ENCODE measurements at places on chromosomes 1 and 21.
A peak's percentile ranks its signal among the peaks of the same experiment; 100 is the strongest.

DNA sequence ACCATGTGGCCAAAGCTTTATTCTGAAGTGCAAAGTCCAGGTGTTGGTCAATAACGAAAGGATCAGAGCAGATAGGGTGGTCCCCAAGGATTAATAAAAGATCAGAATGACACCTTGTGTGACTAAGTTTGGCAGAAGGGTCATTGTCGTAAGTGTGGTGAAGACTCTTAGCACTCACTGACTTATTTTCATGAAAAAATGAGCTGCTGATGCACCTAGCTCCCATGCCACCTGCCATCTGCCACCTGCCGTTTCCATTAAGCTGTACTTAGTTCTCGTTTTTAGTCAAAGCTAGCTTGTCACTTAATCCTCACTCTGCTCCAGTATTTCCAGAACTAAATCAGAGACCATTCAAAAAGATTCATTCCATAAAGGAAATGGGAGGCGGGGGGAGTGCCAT lies 112.6 kb downstream of the SEC16B start:
- peak; percentile 84 for DNase-seq

DNA sequence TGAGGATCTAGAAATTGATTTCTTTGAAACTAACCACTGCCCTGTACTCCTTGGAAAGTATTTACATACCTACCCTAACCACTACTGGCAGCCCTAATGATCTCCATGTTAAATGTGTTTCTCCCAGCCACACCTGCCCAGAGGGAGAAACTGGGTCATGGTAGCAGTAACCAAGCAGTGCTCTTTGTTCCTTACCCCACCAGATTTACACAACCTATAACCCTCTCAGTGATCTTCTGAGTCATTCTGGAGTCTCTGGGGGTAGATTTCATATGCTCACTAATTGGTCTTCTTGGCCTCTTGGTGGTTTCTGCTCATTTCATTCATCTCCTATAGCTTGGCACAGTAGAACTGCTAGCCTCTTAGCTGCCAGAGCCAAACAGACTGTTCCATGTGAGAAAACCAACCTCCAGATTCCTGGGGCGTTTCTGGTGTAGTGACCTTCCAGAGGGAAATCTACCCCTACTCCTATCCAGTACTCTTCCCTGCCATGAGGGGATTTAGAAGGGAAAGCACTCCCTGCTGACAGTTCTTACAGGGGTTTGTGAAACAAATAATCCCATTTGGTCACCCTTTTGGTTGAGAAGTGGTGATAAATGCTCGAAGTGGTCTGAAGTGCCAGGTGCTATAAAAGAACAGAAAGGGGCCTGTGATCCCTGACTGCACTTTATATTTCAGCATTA lies 36.2 kb upstream of the LRIG2 start:
- no peak for DNase-seq

GRCh38 chr1:205001162-205001561 lies 41.9 kb upstream of the CNTN2 start:
- DNase-seq, result no peak

GRCh38 chr1:52629325-52629643 lies 3.7 kb upstream of the SHISAL2A start:
- DNase-seq, result no peak

- DNase-seq, result no peak
Measured at GRCh38 chr1:26370591-26371382, 1.8 kb downstream of the ZNF683 start.

DNA sequence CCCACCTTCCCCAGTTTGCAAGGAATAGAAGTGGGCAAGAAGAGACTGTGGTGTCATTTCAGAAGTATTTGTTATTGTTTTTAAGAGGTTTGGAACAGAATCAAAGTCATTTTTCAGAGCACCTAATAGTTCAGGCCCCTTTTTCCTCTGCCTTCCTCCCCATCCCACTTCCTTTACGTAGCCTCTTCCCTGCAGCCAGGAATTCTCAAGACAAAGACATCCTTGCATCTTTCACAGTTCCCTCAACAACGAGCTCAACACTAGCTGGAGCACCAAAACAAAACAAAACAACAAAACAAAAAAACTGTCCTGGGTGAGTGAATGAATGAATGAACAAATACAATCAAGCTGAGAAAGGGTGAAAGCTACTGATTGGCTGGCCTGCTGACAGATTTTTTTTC lies 7.0 kb downstream of the PALMD start:
- DNase-seq, result no peak

DNA sequence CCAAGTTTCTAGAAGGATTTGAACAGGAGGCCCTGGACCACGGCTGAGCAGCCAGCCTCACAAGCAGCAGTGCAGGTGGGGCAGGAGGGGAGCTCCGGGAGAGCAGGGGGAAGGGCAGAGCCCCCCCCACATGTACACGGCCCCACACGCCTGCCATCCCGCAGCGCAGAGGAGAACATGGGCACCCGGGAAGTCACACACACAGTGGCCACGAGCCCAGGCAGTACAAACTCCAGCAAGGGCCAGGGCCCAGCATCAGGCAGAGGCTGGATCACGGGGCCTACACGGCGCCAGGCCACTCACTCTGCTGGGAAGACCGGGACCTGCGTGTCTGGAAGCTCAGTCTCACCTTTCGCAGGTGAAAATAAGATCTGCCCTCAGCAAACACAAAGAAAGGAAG lies 5.2 kb downstream of the SUMO3 start:
- no peak for DNase-seq

DNA sequence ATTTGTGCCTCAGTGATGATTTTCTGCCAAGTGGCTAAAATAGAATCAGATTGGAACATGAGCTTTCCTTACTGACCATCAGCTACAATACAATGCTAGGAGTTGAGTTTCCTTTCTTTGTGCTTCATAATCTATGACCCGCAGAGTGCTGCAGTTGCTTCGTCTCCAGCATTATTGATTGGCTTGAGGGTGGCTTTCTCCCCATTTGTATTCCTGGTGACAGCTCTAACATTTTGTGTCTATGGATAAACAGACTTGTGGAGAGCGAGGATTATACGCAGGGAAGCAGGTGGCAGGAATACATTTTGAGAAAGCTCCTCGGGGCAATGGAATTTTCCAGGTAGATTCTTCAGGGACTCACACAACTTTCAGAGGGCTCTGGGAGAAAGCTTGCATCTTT lies 223.2 kb downstream of the HHAT start:
- DNase-seq, result no peak

GRCh38 chr1:93678946-93679480 lies 2.6 kb downstream of the BCAR3 start:
- DNase-seq, result no peak

- DNase-seq, result no peak
Measured at GRCh38 chr1:167369175-167369574, 148.5 kb downstream of the POU2F1 start.

GRCh38 chr1:24849672-24850295 lies 80.3 kb downstream of the RUNX3 start:
- no peak for DNase-seq

DNA sequence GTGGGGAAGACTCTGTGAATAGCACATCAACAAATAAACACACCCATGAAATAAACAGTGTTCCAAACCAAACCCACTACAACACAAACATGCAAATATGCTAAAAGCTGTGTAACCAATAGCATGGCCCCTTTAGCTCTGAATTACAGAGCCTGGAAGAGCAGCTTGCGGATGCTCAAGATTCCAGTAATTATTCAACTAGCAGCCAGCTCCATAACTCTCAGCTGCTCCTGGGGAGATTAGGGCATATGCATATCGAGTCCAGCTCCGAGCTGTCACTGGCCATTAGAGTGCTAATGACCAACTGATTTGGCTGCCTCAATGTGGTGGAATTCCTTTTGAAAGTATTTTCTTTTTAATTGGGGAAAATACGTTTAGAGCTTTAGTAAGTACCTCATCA lies 207.1 kb downstream of the HHAT start:
- DNase-seq, result no peak

- DNase-seq, result no peak
Measured at GRCh38 chr1:204829133-204829825, 41.4 kb upstream of the NFASC start.

DNA sequence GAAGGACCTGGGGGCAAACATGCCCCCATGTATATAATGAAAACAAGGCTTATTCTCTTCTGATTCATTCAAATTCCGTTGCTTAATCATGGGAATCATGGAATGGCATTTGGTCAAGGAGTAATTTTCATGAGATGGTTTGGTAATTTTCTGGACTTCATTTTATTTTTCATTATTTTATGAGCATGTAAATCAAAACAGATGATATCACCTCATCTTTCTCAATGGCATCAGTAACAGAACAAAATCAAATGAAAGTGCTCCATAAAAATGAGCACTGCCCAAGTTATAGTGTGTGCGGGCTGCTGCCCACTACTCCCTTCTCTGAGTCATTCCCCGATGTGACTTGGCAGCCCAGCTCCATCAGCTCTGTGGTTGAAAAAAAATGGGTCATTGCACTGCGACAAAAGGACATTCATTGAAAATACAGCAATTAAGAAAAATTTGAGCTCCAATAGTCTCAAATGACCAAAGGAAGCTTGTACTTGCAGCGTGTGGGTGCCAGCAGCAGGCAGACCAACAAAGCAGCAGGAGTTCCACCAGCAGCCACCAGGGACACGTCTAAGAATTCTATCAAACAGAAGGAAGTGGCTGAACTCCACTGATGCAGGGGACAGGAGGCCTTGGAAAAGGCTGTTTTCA lies 84.3 kb upstream of the VAV3 start:
- no peak for DNase-seq

DNA sequence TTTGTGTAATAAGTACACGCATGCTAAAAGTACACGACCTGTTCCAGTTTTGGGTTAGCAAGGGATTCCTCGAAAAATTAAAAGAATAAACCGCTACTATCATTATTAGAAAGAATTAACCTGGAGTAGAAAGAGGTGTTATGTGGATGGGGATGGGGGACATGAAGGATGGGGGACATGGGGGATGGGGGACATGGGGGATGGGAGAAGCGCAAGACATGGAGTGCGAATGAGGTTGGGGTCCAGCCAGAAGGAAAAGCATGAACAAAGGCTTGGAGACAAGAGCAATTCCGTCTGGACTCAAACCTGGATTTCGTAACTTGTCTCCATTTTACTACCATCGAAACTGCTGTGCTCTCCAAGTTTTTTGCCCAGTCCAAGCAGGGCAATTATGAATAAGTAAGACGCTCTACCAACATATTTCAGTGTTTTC lies 591 bp upstream of the KDM1A start:
- DNase-seq, result no peak

GRCh38 chr1:11845641-11846335 lies 1.8 kb downstream of the NPPA start:
- DNase-seq, result no peak

DNA sequence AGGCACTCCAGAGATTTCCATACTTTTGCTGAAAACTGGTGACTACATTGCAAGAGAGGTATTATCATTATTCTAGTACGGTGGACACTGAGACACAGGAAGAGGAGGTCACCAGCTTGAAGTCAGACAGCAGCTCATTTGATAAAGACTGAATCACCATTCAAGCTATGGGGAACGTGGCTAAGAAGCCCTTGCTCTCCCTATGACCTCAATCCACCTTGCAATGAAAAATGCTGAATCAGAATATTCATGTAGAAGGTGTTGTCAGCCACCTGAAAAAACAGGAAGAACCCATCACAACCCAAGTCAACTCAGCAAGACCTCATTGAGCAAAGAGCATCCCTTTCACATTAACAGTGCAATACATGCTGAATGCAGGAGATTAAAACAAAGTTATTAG lies 59.0 kb upstream of the FGGY start:
- no peak for DNase-seq

Data from NCI-H1105 treated with DMSO at 0.1 percent for 48 hours (cell line).